ENCODE measurements at places on chromosomes 12 and 14.

DNA sequence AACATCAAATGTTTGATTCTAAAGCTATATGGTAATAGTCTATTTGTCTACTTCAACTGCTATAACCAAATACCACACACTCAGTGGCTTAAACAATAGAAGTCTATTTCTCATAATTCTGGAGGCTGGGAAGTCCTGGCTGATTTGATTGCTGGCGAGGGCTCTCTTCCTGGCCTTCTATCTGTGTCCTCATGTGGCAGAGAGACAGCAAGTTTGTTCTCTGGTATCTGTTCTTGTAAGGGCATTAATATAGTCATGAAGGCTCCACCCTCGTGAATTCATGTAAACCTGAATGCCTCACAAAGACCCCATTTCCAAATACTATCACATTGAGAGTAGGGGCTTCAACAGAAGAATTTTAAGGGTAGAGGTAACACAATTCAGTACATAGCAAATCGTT is 34.1 kb downstream of the TRMT5 start:
- H3K27ac ChIP-seq = no peak overlapping the region
- no peak overlapping the region for H3K4me3 ChIP-seq
- H3K36me3 ChIP-seq = no peaks in the 10 kb centered on the region
- DNase-seq = no peak
- H3K4me1 ChIP-seq = no peaks in the 10 kb centered on the region

DNA sequence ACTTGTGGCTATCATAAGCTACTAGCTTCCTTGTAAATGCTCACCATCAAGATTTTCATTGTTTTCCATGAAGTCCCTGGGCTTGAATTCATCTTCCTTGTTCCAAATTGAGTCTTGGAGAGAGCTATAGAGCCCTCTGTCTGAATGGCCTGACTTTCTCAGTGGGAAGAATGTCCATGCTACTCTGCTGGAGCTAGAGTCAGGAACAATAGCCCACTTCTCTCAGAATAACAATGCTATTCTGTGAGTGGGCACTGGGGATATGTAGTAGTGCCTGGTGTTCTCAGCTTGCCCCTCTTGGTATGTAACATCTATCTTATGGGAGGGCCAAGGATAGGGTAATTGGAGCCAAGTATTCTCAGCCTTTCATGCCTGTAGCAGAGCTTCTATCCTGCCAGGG is 127.6 kb upstream of the TRHDE start:
- H3K27ac ChIP-seq = no peak overlapping the region
- H3K36me3 ChIP-seq = no peaks in the 10 kb centered on the region
- no peak overlapping the region for H3K4me3 ChIP-seq
- H3K27me3 ChIP-seq = no peaks in the 10 kb centered on the region
- no peaks in the 10 kb centered on the region for H3K4me1 ChIP-seq

DNA sequence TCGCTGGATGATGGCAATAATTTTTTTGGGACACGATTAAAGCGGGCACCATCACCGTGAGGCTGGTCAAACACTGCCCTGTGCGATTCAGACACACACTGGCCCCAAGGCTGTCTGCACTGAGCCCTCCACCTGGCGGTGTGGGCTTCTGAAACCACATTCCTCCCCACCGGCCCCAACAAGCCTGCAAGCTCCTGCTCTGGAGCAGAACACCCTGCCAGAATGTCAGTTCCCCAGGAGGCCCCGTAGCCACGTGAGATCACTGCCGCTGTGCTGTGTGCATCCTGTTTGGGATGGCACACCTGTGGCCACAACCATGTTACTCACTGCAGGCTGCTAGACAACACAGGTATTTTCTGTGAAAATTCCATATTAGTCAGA is 7.9 kb downstream of the GSC start:
- peaks cover 3% of the 10 kb centered on the region for H3K4me1 ChIP-seq
- no peaks in the 10 kb centered on the region for H3K36me3 ChIP-seq

- no peak overlapping the region for H3K4me3 ChIP-seq
- H3K27ac ChIP-seq = peak overlapping the region; percentile 97
- H3K36me3 ChIP-seq = no peaks in the 10 kb centered on the region
- H3K27me3 ChIP-seq = no peaks in the 10 kb centered on the region
Observed at GRCh38 chr12:49672301-49673217, 34.6 kb downstream of the FMNL3 start.

Measured in testis (tissue), 5 donors.